ENCODE measurements at places on chromosomes 2 and 18.

DNA sequence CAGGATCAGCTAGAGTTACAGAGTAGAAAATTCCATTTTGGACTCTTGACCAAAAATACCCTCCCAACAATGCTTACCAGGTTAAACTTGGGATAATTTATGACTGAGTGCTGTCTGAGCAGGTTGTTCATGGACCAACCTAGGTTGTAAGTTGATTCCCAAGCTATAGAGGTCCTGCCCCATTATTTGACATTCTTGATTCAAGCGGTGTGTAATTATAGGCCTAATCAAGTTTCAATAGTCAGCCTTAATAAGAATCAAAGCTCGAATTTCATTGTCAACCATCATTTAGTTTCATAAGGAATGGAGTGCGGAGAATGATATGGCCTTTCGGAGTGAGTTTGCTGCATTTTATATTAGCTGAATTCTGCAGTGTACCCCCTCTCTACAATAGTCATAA lies 152.8 kb upstream of the FIGN start:
- DNase-seq = no peak

DNA sequence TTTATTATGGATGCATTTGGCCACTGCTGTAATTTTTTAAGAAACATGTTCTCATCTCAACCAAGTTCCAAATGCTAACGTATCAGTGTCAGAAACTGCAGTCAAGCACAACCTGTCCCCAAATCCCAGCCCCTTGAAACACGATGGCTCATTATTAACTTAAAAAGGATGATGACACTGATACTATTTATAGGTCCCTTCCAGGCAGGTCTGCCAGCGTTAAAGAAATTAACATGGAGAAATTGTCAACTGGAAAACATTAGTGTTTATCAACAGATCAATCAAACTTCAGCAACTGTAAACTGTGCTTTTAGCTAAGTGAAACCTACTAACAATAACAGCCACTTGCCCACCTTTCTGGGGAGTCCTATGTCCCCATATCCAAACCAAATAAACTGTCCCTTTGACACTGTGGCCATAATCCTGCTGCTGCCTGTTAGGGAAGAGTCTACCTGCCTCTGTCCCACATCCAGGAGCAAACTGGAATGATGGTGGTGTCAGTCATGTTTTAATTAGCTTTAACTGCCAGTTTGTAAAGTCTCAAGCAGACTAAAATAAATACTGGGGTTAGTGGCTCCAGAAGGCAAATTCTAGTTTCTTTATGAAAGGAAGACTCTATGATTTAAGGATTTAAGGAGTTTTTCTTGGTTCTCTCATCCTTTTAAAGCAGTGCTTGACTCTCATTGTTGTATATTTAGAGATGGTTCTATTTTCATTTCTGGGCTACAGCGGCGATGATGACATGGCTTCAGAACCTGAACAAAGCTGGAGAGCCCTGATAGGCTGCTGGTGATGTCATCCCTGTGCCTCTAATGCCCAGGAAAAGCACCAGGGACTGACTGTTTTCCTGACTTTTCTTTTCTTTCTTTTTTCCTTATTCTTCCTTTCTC lies 583.6 kb upstream of the PIK3C3 start:
- no peak for DNase-seq

DNA sequence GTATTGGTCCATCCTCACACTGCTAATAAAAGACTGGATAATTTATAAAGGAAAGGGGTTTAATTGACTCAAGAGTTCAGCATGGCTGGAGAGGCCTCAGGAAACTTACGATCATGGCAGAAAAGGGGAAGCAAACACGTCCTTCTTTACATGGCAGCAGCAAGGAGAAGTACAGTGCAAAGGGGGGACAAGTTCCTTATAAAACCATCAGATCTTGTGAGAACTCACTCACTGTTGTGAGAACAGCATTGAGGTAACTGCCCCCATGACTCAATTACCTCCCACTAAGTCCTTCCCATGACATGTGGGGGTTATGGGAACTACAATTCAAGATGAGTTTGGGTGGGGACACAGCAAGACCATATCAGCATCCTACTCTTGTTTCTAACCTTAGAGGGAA lies 37.0 kb downstream of the SP100 start:
- DNase-seq = no peak

DNA sequence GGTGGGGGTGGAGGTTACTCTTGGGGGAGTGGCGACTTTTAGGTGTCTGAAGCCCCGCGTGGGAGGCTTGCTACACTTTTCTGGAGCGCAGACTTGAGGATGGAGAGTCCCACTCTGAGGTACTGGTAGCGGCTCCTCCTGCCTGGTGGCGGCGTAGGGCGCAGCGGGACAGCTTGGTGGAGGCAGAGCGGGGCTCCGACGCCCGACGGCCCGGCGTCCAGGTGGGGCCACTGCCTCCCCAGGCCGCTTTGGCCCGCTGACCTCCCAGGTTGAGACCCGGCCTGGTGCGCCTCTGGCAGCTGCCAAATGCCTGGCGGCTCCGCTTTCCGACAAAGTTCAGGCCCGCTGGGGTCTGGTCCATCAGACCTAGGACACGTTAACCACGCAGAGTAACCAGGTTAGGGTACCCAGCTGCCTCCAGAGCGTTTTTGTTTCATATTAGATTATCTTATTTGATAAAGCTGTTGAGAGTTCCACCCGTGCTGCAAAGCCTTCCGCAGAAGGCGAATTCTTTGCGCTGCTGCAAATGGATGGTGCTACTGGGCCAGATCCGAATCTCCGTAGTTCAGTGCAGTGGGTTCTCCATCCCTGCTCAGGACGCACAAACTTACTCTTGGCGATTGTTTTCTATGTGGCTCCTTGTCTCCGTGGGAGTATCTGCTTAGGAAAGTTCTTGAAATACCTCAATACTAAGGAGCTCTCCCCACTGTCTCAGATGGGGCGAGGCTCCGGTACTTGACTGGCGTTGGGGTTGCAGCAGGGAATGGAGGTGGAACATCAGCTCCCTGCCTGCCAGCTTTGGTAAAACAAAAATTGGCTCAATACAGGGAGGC lies 405.9 kb downstream of the XIRP2 start:
- no peak for DNase-seq

- no peak for DNase-seq
Measured at GRCh38 chr2:140895378-140895777, 1235.4 kb downstream of the LRP1B start.

DNA sequence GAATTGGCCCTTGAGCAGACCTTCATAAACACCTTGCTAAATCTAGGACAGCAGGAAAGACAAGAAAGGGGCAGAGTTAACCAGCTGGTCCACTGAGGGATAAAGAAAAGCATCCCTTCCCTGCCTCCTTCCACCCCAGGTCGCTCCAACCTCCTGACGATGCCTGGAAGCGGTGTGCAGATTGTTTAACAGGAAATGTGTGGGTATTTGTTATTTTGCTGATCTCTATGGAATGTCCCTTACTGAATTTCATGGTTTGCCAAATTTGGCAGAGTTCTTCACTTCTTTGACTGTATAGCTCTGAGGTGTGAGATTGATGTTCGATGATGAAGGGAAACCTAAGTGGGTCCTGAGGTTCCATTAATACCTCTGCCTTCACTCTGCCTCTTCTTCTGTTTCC lies 72.9 kb downstream of the MAP3K20 start:
- DNase-seq = no peak

- DNase-seq = no peak
Measured at GRCh38 chr2:148955798-148956197, 80.8 kb downstream of the KIF5C start.

DNA sequence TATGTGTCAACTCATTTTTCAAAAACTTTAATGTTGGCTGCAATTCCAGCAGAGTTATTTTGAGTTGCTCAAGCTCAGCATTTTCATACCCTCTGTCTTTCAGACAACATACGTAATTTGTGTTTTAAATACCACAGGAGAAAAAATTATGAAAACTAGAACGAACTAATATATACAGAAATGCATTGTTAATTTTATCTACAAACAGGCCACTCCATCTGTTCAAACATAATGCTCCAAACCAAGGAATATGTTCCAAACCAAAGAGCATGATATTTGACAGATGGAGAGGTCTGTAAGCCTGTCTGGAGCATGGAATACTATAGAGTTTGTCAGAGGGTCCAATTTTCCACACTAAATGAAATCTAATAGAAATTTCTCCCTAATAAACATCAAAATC lies 536.2 kb upstream of the FSIP2 start:
- DNase-seq = no peak

DNA sequence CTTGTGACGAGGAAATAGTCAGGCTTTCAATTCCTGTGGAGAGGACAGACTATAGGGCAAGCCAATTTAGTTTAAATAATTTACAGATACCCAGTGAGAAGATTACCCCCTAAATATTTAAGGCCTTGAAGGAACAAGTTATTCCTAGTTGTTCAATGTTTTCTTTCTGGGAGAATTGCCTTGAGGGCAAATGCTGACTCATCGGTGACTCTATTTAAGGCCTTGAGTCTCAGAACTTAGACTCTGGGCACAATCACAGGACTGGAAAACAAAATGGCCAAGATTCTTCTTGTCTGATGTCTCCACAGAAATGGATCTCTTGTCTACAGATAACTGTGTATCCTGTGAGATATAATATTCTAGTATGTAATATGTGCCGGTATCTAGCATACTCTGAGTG lies 467.1 kb downstream of the SUCLG1 start:
- DNase-seq = no peak

GRCh38 chr18:27713738-27714095 lies 463.2 kb downstream of the CDH2 start:
- DNase-seq = no peak

GRCh38 chr18:61340148-61340547 lies 6.9 kb downstream of the CDH20 start:
- DNase-seq = no peak

DNA sequence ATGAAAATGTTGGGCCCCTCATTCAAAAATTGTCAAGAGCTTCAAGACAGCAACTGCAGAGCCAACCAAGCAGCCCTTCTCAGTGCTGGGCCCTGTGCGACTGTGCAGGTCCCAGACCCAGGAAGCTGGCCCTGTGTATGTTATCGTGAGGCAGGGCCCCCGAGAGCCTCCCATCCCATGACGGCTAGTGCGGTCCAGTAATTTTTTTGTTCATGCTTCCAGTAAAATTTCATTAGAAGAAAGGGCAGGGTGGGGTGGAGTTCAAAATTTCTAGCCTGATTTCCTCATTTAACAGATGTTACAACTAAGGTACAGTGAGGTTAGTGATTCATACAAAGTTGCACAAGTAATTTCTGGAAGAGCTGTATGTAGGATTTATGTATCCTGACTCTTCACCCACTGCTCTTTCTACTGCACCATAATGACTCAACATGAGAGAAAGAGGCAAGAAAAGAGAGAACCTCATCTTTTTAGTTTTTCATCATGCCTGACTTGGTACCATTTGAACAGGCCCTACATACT lies 105.5 kb downstream of the ZEB2 start:
- peak; percentile 87 for DNase-seq

GRCh38 chr2:1967242-1968208 lies 223.2 kb upstream of the PXDN start:
- no peak for DNase-seq

- DNase-seq = no peak
Measured at GRCh38 chr18:36107477-36107876, 21.7 kb downstream of the SLC39A6 start.

DNA sequence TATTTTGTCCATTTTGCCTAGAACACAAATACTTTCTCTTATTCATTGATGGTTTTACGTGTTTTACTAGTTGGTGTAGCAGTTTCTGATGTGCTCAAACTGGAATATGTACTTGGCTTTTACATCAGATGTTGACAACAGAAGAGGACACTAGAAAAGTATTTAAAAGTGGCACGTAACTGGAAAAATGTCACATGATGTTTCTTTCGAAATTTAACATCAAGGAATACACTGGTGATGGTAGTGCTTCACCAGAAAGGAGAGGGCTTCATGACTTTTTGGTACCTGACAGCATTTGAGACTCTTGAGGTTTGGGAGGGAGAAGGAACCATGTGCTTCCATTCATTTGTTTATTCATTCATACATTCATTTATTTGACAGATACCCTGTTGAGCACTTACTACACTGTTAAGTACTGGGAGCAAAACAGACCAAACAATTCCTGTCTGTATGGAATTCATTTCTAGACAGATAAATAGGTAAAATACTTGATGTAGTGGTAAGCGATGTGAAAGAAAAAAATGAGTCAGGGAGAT lies 1.5 kb downstream of the GIGYF2 start:
- DNase-seq = peak; percentile 32

GRCh38 chr2:46813020-46813415 lies 102.6 kb downstream of the MCFD2 start:
- no peak for DNase-seq

DNA sequence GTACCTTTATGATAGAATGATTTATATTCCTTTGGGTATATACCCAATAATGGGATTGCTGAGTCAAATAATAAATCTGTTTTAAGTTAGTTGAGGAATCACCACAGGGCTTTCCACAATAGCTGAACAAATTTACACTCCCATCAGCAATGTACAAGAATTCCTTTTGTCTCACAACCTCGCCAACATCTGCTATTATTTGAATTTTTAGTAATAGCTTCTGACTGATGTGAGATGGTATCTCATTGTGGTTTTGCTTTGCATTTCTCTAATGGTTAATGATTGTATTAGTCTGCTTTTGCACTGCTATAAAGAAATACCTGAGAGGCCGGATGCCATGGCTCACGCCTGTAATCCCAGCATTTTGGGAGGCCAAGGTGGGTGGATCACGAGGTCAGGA lies 1387.6 kb upstream of the ACVR2A start:
- DNase-seq = no peak

GRCh38 chr2:134008837-134009236 lies 245.0 kb upstream of the MGAT5 start:
- no peak for DNase-seq

DNA sequence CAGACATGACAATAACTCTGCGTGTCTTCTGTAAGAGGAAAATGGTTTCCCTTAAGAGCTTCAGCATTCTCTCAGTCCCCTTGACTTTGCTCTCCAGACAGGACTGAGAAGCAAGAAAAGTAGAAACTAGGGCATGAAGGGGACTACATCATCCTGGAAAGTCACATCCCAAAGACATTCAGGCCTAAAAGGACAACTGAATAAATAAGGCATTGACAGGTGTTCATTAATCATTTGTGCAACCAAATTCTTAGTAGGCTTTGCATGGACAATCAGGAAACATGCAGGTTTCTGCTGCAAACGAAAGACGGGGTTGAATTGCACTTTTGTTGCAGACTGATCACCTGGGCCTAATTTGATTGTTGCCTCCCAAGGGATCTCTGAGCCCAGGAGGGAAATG lies 1.2 kb upstream of the SGPP2 start:
- DNase-seq = no peak

DNA sequence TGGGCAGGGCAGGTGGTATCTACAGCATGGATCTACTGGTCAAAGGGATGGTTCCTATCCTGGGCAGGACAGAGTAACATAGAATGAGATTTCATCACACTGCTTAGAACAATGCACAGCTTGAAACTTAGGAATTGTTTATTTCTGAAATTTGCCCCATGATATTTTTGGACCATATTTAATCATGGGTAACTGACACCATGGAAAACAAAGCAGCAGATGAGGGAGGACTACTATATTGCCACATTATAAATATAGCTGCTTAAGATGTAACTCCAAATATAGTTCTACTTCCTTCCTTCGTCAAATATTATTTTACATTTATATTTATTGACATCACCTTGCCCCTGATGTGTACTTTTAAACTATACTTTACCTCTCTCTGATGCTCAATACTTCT lies 254.7 kb downstream of the PTPRM start:
- DNase-seq = no peak

- peak; percentile 50 for DNase-seq
Measured at GRCh38 chr18:46167971-46168370, 63.8 kb downstream of the HAUS1 start.

- no peak for DNase-seq
Measured at GRCh38 chr2:212669761-212670160, 131.2 kb upstream of the ERBB4 start.

Data from PC-9 (cell line).